Activated naive CD8-positive, alpha-beta T cell treated with anti-CD3 and anti-CD28 coated beads, Interleukin-2, amount 10 ng/mL, durations not matched to agents 7 days and 5 days (primary cell): ENCODE measurements at places on chromosomes 4 and X. TPM values are rescaled to one million over a fixed set of nuclear protein-coding genes. Genes with fewer than 3 reads are reported as not detected.

The RASL11B gene
- 0.22 TPM for total RNA-seq

The GAB3 gene
- 17.7 TPM for total RNA-seq

The TENM3 gene
- total RNA-seq: not detected

The F11 gene
- not detected for total RNA-seq

The CENPVL3 gene
- not detected for total RNA-seq

The XG gene
- not detected for total RNA-seq

The LARP1B gene
- 12.8 TPM for total RNA-seq
